ENCODE measurements at places on chromosomes 3 and 15.

DNA sequence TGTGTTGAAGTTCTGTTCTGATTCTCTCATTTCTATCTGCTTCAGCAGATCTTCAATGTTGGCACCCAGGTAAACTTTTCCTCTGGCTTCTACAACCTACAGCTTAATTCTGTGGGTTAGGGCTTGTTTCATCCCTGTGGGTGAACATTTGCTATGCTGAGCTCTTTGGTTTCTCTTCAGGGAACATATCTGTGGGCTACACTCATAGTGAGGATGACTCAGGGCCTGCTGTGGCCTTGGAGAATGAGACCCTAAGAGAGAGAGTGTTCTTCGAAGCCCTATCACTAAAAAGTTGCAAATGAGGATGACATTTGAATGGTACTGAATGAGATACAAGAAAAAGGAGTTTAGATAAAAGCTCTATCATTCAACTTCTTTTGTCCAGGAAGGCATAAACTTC lies 346.2 kb upstream of the CBLB start:
- DNase-seq = no peak

DNA sequence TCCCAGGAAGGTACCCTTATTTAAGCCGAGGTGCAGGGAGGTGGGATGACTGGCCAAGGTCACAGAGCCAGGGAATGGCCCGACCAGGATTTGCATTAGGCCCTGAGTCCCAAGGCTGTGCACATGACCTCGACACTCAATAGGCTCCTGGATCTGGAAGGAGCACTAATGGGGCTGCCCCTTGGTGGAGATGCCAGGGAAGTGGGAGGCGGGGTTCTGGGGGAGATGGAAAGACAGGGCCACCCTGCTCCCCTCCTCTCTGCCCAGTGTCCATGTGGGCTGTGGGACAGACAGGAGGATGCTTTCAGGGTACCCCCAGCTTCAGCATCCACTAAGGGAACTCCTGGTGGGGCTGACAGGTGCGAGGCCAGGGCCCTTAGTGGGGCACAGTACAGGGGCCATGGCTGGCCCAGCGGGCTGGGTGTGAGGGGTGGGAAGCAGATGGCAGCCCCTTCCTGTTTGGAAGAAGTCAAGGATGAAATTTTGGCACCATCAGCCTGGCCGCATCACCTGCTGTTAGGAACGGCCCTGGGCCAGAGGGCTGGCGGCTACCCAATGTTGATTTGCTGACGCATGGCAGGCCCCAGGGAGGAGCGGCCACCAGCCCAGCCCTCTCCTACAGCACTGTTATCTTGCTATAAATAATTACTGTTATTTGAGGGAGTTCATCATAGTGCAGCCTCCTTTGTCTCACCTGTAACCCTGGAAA lies 37.3 kb downstream of the ATP2B2 start:
- DNase-seq = no peak

GRCh38 chr3:178849199-178849910 lies 222.3 kb downstream of the ZMAT3 start:
- no peak for DNase-seq

- no peak for DNase-seq
Measured at GRCh38 chr3:39327053-39327745, 2.3 kb upstream of the CCR8 start.

- no peak for DNase-seq
Measured at GRCh38 chr15:29911705-29912104, 89.4 kb upstream of the TJP1 start.

DNA sequence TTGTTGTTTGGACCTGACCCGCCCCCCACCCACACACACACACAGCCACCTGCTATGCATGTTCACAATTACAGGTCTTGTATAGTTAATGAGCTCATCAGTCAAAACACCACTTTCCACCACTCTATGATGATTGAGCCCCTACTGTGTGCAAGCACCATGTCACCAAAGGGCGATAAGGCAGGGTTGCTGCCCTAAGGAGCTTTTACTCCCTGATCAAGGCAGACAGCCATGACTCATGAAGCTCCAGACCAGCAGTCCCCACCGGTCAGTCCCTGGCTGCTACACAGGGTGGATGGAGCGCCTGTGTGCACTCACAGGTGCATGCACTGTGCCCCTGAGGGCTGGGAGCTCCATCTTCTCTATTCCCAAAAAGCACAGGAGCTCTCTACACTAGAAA lies 270.6 kb downstream of the CLSTN2 start:
- no peak for DNase-seq

GRCh38 chr15:66747886-66748707 lies 46.1 kb downstream of the SMAD6 start:
- no peak for DNase-seq

DNA sequence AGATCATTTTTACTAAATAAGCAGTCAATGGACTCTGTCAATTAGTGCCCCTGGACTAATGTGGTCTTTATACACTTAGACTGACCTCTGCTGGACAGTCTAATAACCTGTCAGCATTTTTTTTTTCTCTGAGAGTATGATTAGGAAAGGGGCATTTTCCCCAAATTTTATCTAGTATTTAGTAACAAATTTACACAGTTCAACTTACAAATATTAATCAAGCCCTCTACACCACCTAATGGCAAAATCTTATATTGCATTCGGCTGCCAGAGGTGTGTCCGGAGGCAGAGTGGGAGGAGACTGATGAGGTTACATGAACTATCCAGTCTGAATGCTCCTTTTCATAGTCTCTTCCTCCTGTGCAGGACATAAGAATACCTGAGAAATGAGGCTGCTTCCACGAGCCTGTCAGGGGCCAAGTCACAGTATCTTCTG lies 36.0 kb upstream of the COLQ start:
- DNase-seq = no peak

GRCh38 chr3:150090006-150090405 lies 119.3 kb upstream of the PFN2 start:
- DNase-seq = no peak

- no peak for DNase-seq
Measured at GRCh38 chr3:81033185-81033584, 728.3 kb downstream of the GBE1 start.

GRCh38 chr15:100537331-100537730 lies 8.6 kb upstream of the CERS3 start:
- DNase-seq = no peak

- DNase-seq = no peak
Measured at GRCh38 chr3:34780973-34781372, 858.4 kb upstream of the ARPP21 start.

- DNase-seq = no peak
Measured at GRCh38 chr3:14531856-14532395, 8.2 kb downstream of the GRIP2 start.

DNA sequence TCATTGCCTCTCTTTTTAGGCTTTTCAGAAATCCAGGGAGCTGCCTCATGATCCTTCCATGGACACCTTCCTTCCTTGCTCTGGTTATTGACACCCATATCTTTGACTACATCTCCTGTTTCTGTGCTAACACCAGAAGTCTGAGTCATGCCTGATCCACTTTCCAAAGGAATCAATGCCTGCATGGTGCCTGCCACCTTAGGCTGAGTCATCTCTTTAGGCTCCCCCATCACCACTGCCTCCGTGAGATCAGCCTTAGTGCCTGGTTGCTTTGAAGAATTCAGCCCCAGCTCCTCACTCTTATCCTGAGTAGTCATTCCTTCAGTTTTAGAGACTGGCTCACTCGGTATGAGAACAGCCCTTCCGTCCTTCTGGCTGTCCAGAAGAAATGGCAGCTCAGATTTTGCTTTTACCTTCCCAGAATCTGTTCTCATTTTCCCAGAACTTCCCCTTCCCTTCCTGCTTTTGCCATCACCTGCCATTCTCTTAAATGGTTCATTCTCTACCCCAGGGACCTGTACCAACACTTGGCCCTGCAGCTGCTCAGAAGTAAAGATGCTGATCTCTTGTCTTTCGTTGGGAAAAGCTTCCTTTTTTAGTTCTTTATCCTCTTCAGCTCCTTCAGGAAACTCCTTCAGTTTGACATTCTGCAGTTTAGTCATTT lies 105.3 kb downstream of the MAP4 start:
- DNase-seq = no peak

DNA sequence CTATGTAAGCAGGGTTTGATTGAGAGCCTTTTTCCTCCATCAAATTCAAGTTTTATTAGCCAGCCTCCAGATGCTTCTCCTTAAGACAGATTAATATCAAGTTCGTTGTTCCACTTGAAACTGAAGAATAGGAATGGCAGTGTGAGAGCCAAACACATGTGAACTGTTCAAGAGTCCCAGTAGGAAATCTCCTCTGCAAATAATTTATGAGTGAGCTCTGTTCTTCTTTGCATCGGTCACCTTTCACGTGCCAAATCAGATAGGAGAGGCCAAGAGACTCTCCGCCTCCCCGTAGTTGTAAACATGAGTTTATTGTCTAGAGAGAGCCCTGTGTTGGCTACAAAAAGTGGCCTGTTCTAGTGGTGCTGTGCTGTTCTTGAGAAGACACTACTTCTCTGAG lies 372.1 kb upstream of the NR2F2 start:
- no peak for DNase-seq

GRCh38 chr15:92883163-92883875 lies 16.8 kb upstream of the CHD2 start:
- DNase-seq = peak; percentile 77

DNA sequence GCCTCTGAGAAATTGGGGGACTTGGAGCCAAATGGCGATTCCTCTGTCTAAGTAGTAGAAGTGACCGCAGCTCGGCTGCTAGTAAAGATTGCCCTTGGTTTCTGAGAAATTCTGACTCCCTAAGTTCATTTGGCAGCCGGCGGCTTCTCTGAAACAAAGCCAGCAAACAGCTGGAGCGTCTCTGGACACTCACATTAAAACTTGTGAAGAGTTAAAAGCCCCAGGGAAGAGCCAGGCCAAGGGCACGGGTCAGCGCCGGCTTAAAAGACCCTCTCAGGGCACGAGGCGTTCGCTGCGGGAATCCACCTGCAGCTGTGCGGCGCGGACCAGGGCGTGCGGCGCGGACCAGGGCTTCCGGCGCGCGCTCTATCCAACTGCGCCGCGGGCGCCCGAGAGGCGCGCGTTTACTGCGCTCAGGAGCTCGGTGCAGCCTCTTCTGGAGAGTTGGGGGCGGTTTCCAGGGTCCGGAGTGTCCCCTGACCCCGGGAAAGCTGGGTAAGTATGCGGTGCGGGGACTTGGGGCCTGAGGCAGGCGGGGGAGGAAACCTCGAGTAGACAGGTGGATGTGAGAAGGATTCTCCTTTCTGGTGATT lies at the start of gene COL6A5:
Gene COL6A5 (plus strand): TSS at position 186 of the 593 bp plus-strand sequence. CDS start 27,967 bp downstream, outside the sequence.
- peak; percentile 59 for DNase-seq

GRCh38 chr15:45829336-45830153 lies 194.7 kb downstream of the SQOR start:
- DNase-seq = no peak

DNA sequence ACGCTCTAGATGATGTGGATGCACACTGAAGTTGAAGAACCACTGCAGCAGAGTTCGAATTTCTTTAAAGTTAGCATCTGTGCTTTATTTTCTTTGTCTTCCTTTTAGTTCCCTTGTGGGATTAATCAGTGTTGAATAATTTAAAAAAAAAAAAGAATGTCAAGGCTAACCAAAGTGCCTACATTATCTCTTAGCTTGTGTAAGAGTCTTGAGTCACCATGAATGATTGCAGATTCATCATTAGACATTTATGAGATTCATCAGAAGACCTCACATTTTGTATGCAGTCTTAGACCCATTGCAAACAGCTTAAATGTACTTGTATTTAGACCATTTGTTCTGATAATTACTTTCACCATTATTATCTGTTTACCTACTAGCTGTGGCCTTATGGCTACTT lies 182.2 kb downstream of the FNDC3B start:
- DNase-seq = no peak

DNA sequence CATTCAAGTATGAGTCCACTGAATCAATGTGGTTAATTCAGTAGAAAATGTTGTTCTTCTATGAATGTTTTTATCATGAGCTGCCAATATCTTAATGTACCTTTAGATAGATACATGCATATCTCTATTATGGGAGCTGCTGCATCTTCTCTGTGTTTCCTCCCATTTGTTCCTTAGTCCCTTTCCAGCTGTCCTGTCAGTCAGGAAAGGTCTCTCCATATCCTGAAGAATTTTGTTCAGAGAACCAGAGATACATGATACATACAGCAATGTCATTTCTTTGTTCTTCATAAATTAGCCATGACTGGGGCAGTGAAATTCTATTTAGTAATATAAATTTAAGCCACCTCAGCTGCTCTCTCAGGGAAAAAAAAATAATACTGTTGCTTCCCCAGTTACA lies 103.7 kb downstream of the P3H2 start:
- no peak for DNase-seq

GRCh38 chr15:40040770-40041169 lies 1.8 kb upstream of the SRP14 start:
- DNase-seq = no peak
